T-helper 17 cell (primary cell): ENCODE measurements at places on chromosomes 3 and 15. TPM values are rescaled to one million over a fixed set of nuclear protein-coding genes. Genes with fewer than 3 reads are reported as not detected.

DNA sequence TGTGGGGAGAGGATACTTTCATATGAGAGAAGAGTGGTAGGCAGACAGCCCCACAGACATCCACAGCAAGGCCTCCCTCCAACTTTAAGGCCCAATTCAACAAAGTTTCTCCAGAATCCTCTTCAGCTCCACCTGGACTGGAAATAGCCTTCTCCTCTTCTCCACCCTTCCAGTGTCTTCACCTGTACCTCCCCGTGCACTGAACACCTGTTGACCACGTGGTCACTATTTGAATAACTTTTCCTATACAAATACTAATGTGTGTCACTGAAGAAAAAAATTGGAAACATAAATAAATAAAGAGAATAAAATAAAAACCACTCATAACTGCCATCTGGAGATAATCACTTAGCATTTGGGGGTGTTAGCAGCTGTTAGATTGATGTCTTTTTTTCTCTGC, 52.9 kb downstream of the CCNL1 start:
- H3K4me1 ChIP-seq = peaks cover 19% of the 10 kb centered on the region
- peak overlapping the region; percentile 66 for H3K27ac ChIP-seq
- DNase-seq = no peak
- H3K36me3 ChIP-seq = no peaks in the 10 kb centered on the region
- H3K27me3 ChIP-seq = no peaks in the 10 kb centered on the region

The VIPR1 gene
- 33.4 TPM for total RNA-seq

DNA sequence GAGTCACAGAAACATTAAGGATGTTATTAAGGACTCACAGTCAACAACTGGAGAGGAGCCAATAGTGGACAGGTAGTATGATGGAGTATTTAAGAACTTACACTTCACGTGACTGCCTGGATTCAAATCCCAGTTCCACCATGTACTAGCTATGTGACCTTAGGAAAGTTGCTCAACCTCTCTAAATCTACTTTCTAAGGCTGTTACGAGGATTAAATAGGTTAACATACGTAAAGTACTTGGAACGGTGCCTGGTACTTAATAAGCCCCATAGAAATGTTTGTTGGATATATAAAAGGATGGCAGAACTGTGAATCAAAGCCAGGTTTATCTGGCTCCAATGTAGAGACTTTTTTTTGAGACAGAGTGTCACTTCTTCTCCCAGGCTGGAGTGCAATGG, 24.4 kb downstream of the THRB start:
- DNase-seq = no peak
- no peak overlapping the region for H3K27ac ChIP-seq
- no peaks in the 10 kb centered on the region for H3K27me3 ChIP-seq
- H3K4me3 ChIP-seq = no peak overlapping the region
- H3K4me1 ChIP-seq = no peaks in the 10 kb centered on the region
- no peaks in the 10 kb centered on the region for H3K36me3 ChIP-seq

The ARID3B gene
- total RNA-seq = 37.4 TPM

DNA sequence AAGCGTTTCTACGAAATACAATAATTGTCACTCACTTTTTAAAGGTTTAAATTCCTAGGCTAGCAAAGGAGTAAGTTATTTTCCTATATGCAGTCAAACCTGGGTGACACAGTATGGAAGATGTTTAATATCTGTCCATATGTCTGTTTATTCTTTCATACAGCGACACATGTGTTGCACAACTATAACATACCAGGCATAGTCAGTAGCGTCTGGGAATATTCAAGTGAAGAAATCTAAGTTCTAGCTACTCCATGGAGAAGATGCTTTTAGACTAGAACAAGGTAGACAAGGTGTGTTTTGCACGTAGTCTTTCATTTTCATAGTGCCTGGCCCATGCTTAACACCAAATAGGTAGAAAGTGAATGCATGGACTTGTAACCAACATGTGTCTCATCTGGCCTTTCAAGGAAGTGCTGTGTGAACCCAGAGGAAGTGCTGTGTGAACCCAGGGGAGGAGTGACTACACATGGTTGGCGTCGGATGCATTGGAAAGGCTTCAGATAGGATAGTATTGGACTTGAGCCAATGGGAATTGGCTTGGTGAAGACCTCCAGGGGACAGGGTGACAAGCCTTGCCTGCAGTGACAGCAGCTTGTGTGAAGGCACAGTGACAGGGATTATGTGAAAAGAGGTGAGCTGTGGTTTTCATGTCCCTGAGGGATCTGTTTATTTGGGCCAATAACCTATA, 267.0 kb downstream of the PTPRG start:
- no peaks in the 10 kb centered on the region for H3K36me3 ChIP-seq
- no peaks in the 10 kb centered on the region for H3K27me3 ChIP-seq
- no peak overlapping the region for H3K4me3 ChIP-seq
- no peaks in the 10 kb centered on the region for H3K4me1 ChIP-seq
- no peak overlapping the region for H3K27ac ChIP-seq

DNA sequence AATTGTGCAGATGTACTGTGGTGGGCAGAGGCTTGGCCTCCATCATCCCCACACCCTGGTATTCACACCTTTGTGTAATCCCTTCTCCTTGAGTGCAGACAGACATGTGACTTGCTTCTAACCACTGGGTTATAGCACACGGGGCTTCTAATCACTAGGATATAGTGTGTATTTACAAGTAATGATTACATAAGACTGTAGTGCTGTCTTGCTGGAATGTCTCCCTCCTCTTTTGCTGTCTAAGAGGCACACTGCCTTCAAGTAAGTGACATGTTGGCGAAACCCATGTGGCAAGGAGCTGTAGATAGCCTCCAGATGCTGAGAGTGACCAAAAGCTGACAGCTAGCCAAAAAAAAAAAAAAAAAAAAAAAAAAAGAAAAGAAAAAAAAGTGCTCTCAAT, 542.7 kb upstream of the MDFIC2 start:
- H3K36me3 ChIP-seq = peaks cover 2% of the 10 kb centered on the region
- peaks cover 5% of the 10 kb centered on the region for H3K4me1 ChIP-seq
- H3K27me3 ChIP-seq = peaks cover 19% of the 10 kb centered on the region
- DNase-seq = no peak
- no peak overlapping the region for H3K27ac ChIP-seq
